ENCODE measurements at places on chromosomes 6 and 20. TPM values are rescaled to one million over a fixed set of nuclear protein-coding genes. Genes with fewer than 3 reads are reported as not detected.

The ADGRG6 gene
- 20.6 TPM for total RNA-seq

The MTHFD1L gene
- total RNA-seq, result 37.5 TPM

The CDYL gene
- total RNA-seq, result 13.5 TPM

The OPN5 gene
- not detected for total RNA-seq

The RGS17 gene
- total RNA-seq, result 3.3 TPM

The CALHM4 gene
- not detected for total RNA-seq

The DPPA5 gene
- total RNA-seq, result not detected

The DSP gene
- 585 TPM for total RNA-seq

The IL20RA gene
- total RNA-seq, result 3.8 TPM

The LBP gene
- not detected for total RNA-seq

The PSORS1C2 gene
- 0.33 TPM for total RNA-seq

The OR2B2 gene
- total RNA-seq, result not detected

The PAX1 gene
- not detected for total RNA-seq

The MCHR2 gene
- not detected for total RNA-seq

The CDSN gene
- 0.14 TPM for total RNA-seq

The VSX1 gene
- total RNA-seq, result not detected

The BRPF3 gene
- total RNA-seq, result 7.8 TPM

The DEF6 gene
- total RNA-seq, result 40.5 TPM

The TGM6 gene
- not detected for total RNA-seq

The BCAS4 gene
- total RNA-seq, result 12.8 TPM

The MYLK4 gene
- not detected for total RNA-seq

The CENPW gene
- total RNA-seq, result 22.8 TPM

The C20orf144 gene
- total RNA-seq, result not detected

The SRSF12 gene
- 0.19 TPM for total RNA-seq

The BACH2 gene
- total RNA-seq, result 0.14 TPM

The PACSIN1 gene
- total RNA-seq, result not detected

The FAM217B gene
- 6.9 TPM for total RNA-seq

The SRC gene
- total RNA-seq, result 54.1 TPM

The TBXT gene
- total RNA-seq, result not detected

The PPP1R3G gene
- 0.28 TPM for total RNA-seq

The TP53TG5 gene
- total RNA-seq, result not detected

The MYT1 gene
- total RNA-seq, result not detected

The MCCD1 gene
- total RNA-seq, result not detected

The TCF21 gene
- not detected for total RNA-seq

The TASP1 gene
- 10.2 TPM for total RNA-seq

The VGLL2 gene
- not detected for total RNA-seq

The NKX2-2 gene
- total RNA-seq, result not detected

The EPPIN gene
- not detected for total RNA-seq

All from airway epithelial cell (primary cell).